ENCODE measurements at places on chromosomes 1 and 21.

DNA sequence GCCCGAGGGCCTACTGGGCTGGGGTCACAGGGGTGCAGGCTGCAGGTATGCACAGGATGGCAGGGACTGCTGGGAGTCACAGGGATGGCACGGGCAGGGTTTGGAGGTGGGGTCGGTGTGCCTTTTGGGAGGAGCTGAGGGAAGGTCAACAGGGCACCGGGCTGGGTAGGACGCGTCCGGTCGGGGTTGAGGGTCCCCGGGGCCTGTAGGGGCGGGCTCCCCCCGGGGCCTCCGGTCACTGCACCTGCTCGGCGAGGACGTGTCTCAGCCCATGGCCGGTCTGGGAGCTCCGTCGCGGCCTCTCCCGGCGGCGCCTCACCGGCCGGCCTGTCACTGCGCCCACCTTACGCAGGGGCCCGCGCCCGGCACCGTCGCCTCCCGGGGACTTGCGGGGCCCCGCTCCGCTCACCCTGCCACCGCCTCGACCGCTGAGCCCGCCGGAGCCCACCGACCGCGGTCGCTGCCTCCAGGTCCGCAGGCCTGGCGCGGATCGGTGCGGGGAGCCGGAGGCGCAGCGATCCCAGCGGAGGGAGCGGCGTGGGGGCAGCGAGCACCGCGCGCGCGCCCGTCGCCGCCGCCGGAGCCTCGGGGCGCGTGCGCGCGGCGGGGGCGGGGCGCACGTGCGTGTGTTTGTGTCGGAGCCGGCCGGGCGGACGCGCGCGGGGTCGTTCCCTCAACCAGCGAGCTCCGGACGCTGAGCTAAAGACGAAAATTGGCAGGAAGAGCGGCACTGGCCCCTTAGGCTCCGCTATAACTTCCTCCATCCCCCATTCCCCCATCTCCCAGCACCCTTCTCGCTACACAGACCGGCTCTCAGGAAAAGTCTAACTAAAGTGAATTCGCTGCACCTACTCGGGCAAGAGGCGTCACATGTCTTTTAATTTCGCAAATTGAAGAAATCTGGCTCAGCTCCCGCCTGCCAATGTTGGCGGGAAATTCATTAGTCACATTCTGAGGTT, at the start of gene AMIGO1:
Gene AMIGO1 (minus strand): TSS at position 552 of the 959 bp plus-strand sequence. CDS start 815 bp downstream, outside the sequence.
- DNase-seq: no peak

DNA sequence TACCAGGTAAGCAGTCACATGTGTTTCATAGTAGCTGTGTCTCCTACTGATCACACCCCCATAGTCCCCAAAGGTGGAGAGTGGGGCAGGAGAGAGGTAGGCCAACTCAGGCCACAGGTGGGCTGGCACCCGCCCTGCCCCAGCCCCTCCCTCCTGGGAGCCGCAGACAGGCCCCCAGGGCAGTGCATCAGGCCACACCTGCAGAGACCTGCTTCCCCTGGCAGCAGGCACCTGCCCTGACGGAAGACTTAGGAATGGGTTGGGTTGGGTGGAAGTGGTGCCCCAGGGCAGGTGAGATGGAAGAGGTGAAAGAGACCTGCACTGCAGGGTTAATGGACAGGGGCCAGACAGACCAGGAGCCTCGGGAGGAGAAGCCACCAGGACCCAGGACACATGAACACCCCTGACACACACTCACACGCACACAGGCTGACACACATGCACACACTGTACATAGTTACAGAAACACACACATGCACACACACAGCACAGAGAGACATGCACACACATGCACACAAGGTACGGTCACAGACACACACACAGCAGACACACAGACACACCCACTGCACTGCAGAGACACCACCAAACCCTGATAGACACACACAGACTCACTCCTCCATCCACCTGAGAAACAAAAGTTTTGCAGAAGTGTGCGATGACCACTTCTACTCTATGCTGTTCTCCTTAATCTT, 1.7 kb upstream of the COL18A1 start:
- no peak for DNase-seq

GRCh38 chr1:182035097-182035770, 26.3 kb downstream of the ZNF648 start:
- DNase-seq: no peak

DNA sequence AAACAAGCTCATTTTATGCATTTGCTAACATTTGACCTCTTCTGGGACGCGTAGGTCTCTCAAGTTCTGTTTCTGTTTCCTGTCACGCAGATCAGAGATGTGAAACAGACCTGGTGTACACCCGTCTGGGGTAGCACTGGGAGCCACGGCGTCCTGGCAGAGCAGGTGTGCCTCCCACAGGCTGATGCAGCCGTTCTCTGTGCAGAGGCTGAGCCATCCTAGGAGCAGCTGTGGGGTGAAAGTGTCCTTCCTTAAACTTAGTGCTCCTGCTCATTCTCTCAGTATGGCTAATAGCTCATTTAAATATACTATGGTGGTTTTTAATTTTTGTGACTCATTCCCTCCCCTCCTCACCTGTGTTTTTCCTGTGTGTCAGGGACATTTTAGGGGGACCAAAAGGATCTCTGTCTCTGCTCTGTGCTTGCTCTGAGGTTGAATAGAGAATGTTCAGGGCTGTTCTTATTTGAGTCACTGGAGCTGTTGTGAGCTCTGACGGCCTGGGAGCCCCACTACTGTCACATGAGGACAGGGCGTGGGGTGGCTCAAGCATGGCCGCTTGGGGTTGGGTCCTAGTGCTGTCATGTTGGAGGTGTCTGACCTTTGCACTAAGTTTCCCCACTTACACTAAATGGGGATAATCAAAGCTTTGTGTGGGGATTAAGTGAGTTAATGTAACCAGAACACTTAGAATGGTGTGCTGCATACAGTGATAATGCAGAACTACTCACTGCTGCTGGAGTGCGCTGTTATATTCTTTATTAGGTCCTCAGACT, 43.0 kb downstream of the GALNT2 start:
- DNase-seq: no peak
